ENCODE measurements at places on chromosomes 1 and 21. TPM values are rescaled to one million over a fixed set of nuclear protein-coding genes. Genes with fewer than 3 reads are reported as not detected.

Gene LINGO4
- total RNA-seq, result not detected

Gene SAMD11
- total RNA-seq, result 0.48 TPM

Gene KISS1
- 7.0 TPM for total RNA-seq

Gene CRYAA
- total RNA-seq, result not detected

Gene SPRR2A
- not detected for total RNA-seq

Gene UBL4B
- not detected for total RNA-seq

Gene C1QA
- not detected for total RNA-seq

Gene NMNAT2
- total RNA-seq, result 4.4 TPM

Gene TRABD2B
- total RNA-seq, result not detected

Gene SPRR3
- total RNA-seq, result not detected

Gene SLC19A1
- 8.3 TPM for total RNA-seq

Gene PTPRU
- 14.1 TPM for total RNA-seq

Gene PAPPA2
- under 0.01 TPM for total RNA-seq

Gene INAVA
- 18.0 TPM for total RNA-seq

Gene OR6N1
- total RNA-seq, result not detected

Gene TBX19
- 0.29 TPM for total RNA-seq

Gene B3GALT6
- total RNA-seq, result 13.9 TPM

Gene VTCN1
- total RNA-seq, result not detected

Gene KCNN3
- 0.72 TPM for total RNA-seq

Gene ATF6
- 19.9 TPM for total RNA-seq

Gene PLD5
- total RNA-seq, result not detected

Gene CYP4B1
- total RNA-seq, result not detected

Gene KCNJ15
- total RNA-seq, result 18.9 TPM

Gene MTF2
- total RNA-seq, result 19.5 TPM

Gene GRHL3
- not detected for total RNA-seq

Gene ACKR1
- not detected for total RNA-seq

Gene CEP350
- total RNA-seq, result 33.3 TPM

Gene LHX8
- 8.6 TPM for total RNA-seq

Gene AMY1A
- not detected for total RNA-seq

Gene MYCL
- 0.12 TPM for total RNA-seq

Gene CDC42SE1
- total RNA-seq, result 54.9 TPM

Gene RNU1-4
- total RNA-seq, result not detected

Gene COL6A2
- total RNA-seq, result 680 TPM

Gene AJAP1
- total RNA-seq, result 2.2 TPM

Gene SMIM1
- not detected for total RNA-seq

Gene KLF17
- 1.2 TPM for total RNA-seq

Gene RAVER2
- 2.4 TPM for total RNA-seq

Gene SPRR2B
- total RNA-seq, result not detected
